Activated CD4-positive, alpha-beta memory T cell treated with anti-CD3 and anti-CD28 coated beads for 36 hours (primary cell): ENCODE measurements at places on chromosomes 4 and X.

DNA sequence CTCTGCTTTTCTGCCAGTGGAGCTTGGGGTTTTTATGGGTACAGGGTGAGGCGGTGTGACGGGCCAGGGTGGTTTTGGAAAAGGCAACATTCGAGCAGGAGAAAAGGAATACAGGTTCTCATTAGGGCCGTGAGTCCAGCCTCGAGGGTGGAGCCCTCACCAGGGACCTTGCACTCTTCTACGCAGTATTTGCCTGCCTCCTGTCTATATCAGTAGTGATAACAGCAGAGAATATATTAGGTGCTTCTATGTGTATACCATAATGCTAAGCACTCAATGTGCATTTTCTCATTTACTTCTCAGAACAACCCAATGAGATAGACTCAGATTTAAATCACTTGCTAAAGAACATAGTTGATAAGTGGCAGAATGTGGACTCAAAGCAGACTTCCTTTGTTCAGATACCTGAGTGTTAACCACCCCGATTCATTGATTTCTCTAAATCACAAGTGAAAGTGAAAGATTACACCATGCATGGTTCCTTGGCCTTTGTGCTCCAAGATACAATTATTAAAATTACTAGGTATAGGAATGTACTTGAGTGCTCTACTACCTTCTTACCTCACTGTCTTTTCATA lies 403.9 kb downstream of the PCDH7 start:
- DNase-seq: no peak

DNA sequence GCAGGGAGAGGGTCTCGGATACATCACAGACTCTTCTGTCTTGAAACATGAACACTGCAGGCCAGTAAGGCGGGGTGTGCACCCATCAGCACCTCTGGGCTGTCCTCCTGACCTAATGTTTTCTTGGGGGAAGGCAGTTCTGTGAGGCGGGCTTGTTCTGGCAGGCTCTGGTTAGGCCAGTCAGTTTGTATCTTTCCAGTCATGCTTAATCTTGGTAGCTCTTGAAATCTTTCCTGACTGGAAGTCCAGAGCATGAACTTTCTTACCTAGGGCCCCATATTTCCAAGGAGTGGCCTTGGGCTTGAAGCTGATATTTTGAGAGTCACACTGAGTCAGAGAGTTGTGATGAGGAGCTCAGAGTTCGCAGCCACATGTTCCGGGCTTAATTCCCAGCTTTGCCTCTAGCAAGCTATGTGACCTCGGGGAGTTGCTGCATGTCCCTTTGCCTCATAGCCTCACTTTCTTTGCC lies 54.2 kb upstream of the RASSF6 start:
- no peak for DNase-seq

- peak; percentile 68 for DNase-seq
Measured at GRCh38 chrX:70196961-70197720, 19.9 kb downstream of the DGAT2L6 start.

GRCh38 chrX:129783291-129783713 lies 3.6 kb downstream of the SASH3 start:
- peak; percentile 54 for DNase-seq

GRCh38 chr4:86500527-86500926 lies 93.6 kb upstream of the PTPN13 start:
- no peak for DNase-seq

DNA sequence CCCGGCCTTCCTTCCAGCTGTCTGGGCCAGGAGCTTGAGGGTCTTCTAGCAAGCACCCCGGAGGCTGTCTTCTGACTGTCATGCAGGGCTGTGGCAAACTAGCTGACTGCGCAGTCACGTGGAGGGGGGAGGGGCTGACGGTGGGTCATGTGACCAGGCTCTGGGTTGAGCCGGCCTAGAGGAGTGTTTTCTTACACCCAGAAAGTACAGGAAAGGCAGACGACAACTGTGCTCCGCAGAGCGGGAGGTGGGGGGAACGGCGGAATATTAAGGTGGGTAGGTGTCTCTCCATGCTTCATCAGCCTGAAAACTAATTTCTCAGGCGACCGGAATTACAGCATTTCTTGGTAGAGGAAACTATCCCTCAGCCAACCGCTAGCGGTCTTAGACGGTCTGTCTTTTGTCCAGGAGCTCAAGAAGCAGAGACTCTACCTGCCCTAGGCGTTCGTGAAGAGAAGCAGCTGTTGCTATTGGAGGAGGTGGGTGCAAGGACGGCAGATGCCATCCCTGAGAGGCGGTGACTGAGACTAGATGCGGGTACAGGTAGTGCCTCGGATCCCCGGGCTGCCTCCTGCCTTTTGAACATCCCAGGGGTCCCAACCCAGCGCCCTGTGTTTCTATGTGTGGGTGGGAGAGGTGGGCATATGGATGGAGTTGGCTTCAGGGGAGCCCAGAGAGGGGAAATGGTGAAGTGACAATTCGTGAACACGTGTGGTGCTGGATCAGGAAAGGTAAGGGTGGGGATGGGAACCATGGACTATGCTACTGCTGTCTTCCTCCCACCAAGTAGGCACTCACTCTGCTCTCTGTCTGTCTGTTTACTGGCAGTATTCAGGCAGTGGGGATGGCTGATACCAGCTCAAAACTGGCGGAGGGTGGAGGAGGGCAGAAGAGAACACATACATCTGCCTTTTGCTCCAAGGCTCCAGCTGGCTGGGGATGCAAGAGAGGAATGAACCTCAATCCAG lies 8.8 kb downstream of the GPRASP1 start:
- DNase-seq: peak; percentile 90

DNA sequence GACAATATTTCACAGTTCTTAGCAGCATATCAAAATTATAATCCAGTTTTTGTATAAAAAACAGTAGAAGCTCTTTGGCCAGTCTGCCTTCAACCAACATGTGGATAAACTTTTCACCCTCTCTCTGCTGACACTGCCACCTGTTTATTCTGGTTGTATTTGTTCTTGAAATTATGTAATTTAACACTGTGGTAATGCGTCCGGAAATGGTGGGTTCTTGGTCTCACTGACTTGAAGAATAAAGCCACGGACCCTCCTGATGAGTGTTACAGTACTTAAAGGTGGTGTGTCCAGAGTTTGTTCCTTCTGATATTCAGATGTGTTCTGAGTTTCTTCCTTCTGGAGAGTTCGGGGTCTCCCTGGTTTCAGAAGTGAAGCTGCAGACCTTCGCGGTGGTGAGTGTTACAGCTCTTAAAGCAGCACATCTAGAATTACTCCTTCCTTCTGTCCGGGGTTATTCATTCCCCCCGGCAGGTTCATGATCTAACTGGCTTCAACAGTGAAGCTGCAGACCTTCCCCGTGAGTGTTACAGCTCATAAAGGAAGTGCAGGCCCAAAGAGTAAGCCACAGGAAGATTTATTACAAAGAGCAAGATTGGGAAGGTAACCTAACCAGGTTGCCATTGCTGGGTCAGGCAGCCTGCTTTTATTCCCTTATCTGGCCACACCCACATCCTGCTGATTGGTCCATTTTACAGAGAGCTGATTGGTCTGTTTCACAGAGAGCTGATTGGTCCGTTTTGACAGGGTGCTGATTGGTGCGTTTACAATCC lies 15.7 kb downstream of the FAM184B start:
- DNase-seq: peak; percentile 9

GRCh38 chr4:84366161-84366560 lies 132.9 kb downstream of the NKX6-1 start:
- DNase-seq: no peak

DNA sequence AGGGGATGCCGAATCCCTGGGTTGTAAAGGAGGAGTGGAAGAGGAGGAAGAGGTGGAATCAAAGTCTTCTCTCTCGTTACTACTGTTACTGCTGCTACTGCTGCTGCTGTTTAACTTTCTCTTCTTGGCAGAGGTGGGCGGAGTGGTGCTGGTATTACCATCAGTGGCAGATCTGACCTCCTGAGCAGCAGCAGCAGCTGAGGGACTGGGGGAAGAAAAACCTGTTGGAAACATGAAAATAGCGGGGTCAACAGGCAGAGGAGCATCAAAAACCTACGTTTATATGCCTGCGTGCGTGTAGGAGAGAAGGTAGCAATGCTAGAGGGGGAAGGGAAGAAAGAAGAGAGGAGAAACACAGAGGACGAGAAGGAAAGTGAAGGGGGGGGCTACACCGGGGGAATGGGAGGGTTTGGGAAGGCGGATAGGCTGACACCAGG lies 339 bp downstream of the CUL4B start:
- peak; percentile 63 for DNase-seq

- no peak for DNase-seq
Measured at GRCh38 chr4:89653012-89653411, 183.9 kb downstream of the SNCA start.
